Urinary bladder (tissue), 4 donors: ENCODE measurements at places on chromosomes 6 and 20. TPM values are rescaled to one million over a fixed set of nuclear protein-coding genes. Genes with fewer than 3 reads are reported as not detected.

The GSTA3 gene
- polyA plus RNA-seq = not detected

GRCh38 chr20:45138561-45139300 is 14.5 kb upstream of the WFDC12 start:
- DNase-seq = no peak

The ATP6V1G2 gene
- 3.8 TPM for polyA plus RNA-seq

DNA sequence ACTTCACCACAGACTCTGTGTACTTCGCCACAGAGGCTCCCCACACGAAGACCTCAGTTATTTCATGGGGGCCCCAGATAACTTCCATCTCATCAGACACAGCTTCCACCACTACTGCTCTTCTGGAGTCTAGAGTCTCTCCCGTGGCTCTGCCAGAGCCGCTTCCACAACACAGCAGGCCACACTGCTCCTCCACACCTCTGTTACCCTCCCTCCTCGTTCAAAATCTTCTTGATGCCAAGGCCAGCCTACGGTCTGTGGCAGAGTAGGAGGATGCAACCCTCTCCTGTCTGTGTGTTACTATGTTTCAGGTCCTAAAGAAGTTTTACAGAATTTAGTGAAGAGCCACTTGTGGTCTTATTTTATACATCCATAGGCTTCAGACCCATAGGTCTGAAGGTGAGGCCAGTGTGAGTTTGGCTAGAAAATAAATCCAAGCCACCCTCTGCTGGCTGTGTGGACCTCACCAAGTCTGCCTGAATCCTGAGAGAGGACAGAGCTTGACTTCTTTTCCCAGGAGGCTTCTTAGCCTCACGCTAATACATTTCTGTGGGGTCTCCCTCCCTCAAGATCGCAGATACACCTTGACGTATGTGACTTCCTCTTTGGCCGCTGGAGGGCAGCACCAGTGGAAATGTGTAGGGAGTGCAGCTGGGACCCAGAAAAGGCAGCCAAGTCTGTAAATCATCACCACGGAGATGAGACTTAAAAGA is 197.7 kb downstream of the FAXC start:
- DNase-seq = no peak

DNA sequence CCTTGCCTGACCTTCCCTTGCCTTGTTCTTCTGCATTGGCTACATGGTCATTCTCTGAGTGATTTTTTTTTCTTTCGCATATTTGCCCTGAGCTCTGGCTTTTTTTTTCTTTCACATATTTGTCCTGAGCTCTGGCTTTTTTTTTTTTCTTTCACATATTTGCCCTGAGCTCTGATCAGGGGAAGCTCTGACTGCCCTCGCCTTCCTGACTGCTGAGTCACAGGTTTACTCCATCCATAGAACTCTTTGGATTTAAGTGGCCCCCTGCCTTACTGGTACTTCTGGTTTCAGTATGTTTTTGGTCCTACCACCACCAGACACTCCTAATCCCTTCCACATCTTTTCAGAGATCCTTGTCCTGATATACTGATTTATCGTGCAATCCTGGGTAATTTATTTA is 201.1 kb downstream of the OGFRL1 start:
- no peak for DNase-seq

DNA sequence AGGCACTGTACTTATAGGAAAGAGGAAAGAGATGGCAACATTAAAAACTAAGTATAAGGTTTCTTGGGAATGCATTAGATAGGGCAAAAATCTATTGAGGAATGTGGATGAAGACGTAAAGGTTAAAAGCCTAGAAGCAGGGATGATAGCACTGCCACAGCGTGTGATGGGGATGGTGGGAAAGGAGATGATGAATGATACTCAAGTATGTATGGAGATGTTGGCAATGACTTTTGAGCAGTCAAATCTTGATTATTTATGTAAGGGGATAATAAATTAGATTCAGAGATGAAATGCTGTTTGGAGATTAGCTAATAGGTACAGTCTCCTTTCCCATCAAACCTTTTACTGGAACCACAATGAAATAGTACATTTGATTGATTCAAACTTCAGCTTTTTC is 432.8 kb downstream of the GRIK2 start:
- DNase-seq = no peak

DNA sequence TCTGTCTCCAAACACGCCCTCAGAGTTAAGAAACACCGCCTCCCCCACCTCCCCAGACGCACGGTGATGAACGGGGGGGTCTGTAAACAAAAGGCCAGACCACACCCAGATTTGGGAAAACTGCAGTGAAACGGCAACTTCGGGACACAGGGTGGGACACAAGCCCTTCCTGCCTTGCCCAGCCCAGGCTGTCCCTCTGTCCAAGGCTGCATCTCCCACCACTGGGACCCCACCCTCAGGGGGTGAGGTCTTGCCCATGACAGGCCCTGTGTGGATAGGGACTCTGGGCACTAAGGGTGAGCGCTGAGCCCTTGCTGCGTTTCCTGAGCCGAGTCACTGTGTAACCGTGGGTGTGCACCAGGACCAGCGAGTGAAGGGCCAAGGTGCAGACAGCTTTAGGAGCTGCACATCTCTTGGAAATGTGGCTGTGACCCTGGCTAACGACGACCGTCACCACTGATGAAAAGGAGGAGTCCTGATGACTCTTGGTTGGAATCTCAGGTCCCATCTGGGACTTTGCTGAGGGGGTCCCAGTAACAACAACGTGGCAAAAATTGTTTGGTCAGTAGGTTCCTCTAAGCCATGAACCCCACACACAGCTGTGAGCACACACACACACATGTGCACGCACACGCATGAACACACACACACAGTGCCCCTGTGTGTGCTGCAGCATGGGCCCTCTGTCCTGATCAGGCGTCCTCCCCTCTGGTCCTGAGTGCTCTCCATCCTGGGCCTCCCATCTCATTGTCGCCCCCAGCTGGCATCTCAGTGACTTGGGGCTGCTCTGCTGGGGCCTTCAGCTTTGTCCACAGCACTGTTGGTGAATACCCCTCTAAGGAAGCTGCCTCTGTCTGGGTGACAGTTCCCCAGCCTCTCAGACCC is 100.6 kb downstream of the RAMACL start:
- no peak for DNase-seq

GRCh38 chr6:166031275-166031674 is 136.4 kb downstream of the TBXT start:
- no peak for DNase-seq

DNA sequence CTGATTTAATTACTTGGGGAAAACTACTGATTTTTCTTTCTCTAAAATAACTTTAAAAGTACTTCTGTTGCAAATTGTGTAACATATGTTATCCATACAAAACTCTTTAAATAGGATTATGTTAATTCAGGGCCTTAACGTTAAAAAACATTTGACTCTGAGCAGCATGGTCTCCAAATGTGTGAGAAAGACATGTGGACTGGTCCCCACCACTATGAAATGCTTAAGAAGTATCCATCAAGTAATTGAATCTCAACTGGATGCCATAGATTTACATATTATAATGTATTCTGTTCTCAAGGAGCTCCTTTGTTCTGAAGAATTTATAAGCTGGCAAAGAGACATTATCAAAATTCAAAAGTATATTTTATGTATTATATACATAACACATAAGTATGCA is 130.8 kb upstream of the HEY2 start:
- no peak for DNase-seq

GRCh38 chr6:43901733-43902230 is 131.8 kb downstream of the VEGFA start:
- DNase-seq = no peak

DNA sequence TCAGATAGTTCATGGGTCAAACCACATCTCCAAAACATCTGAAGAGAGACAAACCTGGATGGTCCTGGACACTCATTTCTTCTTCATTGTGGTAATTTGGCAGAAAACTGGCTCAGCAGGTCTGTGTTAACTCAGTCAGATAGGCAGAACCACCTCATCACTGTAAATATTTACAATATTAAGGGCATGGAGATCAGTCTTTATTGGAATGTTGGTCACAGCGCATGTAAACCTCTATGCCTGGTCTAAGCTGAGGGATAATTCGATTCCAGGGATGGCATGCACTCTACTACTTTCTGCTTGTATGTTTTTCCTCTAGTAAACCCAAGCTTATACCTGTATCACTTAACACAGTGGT is 4.0 kb upstream of the TBC1D7 start:
- DNase-seq = no peak

The BEND3 gene
- 1.0 TPM for polyA plus RNA-seq

The BTNL2 gene
- polyA plus RNA-seq = not detected

GRCh38 chr6:151075527-151075926 is 164.2 kb upstream of the AKAP12 start:
- no peak for DNase-seq

GRCh38 chr20:45095805-45096238 is 5.1 kb downstream of the KCNS1 start:
- DNase-seq = no peak

The VPS16 gene
- 33.2 TPM for polyA plus RNA-seq

The FGD2 gene
- 10.5 TPM for polyA plus RNA-seq

DNA sequence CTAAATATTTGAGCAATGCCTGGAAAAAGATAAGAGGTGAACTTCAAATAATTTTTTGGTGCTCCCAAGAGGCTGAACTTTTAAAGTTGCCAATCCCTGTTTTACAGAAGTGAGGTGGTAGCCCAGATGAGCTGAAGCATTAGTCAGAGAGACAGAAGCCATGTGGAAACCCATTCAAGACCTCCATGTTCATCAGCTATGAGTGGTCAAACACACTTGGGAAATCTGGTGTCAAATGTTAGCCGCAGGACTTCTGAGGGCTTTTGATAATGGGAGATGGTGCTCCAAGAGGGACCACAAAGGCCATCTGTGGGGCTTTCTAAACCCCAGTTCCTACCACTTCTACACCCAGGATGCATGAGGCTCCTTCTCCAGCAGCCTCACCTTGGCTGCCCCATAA is 77.5 kb upstream of the MRPS10 start:
- DNase-seq = no peak

The TFEB gene
- polyA plus RNA-seq = 25.4 TPM

The RAMACL gene
- 0.37 TPM for polyA plus RNA-seq

GRCh38 chr6:113671421-113671820 is 185.7 kb upstream of the MARCKS start:
- DNase-seq = no peak

The SLC25A27 gene
- polyA plus RNA-seq = 15.0 TPM

DNA sequence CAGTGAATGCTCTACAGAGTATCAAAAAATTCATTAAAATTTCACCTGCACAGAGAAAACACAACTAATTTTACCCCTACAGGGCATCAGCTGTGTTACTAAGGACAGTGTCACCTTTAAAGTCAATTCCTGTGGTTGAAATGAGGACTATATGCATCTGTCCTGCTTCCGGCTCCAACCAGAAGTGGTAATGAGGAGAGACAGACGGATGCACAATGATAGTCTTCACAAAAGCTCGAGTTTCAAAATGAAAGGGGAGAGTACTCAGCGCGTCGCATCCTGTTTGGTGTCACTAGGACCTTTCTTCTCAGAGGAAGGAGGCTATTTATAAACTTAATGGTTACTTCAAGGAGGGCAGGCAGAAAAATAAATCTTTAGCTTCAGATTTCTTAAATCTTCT is 86.5 kb downstream of the LYRM4 start:
- no peak for DNase-seq

DNA sequence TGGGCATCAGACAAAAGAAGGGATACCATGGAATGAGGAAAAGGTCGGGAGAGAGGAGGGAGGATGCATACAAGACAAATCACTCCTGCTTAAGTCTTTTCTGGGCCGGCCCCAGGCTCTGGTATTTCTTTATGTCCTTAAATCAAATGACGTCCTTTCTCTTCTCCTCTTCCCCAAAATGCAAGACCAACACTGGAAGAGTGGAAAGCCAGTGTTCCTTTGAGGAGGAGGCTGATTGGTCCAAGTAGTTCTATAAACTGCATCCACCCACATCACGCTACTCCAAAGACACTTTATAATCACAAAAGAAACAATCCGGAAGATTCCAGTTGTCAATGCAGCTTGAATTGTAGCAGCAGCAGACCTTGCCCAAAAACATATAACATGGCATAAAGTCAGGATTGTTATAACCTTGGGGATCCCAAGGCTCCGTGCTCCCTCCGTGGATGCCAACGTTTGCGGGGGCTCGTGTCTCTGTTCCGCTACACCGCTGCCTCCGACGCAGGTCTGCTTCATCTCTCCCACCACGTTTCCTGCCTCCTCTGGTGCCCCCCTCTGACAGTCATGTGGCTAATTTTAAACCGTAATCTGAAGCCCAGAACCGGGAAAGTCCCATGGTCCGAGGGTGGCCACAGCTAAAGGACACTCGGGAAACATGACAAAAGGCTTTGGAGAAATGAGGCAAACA is 47.1 kb downstream of the MCUR1 start:
- no peak for DNase-seq

The PRELID3B gene
- polyA plus RNA-seq = 26.7 TPM

The CST5 gene
- not detected for polyA plus RNA-seq

DNA sequence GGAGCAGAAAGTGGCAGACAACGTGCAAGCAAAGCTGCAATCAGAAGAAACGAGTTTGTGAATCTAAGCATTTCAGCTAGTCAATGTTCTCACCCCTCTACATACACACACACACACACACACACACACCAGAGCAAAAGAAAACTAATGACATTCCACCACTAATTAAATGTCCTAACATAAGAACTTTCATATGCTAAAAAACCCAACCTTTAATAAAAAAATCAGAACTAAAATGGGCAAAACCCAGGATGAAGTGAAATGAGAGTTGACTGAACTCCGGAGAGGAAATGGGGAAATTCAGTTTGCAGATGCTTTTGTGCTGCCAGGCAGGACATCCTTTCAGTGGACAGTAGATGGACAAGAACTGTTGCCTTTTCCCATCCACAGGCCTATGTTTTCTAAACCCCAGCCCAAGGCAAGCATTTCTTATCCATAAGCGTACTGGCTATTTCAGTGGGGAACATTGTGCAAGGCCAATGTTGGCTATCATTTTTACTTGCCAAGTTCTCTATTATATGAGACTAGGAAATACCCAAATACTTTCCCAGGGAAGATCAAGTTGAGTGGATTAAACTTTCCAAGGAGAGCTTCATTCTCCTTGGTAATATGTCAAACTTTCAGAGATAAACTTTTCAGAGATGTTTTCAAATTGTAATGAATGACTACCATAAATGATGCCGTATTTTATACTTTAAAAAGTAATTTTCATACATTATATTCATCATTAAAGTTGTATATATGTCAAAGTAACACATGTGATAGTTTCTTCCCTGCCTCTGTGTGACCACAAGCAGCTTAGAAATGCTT is 27.3 kb downstream of the RIN2 start:
- no peak for DNase-seq

GRCh38 chr6:91743756-91744155 is 1156.9 kb upstream of the MAP3K7 start:
- no peak for DNase-seq

- DNase-seq = no peak
Measured at GRCh38 chr20:47024461-47024937, 129.9 kb downstream of the EYA2 start.

DNA sequence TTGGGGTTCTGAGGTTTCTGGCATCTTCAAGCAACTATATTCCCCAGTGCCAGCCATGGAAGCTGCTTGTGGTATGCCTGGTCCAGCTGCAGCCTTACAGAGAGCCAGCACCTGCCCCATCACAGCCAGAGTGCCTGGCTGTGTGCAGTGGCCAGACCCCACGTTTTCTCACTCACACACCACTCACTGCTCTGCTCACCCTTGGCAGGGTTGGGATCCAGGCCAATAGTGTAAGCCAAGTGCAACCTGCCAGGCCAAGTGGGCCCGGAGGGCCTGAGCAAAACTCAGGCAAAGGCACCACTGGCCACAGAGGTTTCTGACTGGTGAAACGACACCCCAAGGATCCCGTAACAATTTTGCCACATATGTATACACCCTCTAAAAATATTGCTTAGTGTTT is 67.9 kb upstream of the EYA4 start:
- no peak for DNase-seq

The F13A1 gene
- polyA plus RNA-seq = 113 TPM
